RCC 7860 (cell line): ENCODE measurements at places on chromosomes 5 and 9.
A peak's percentile ranks its signal among the peaks of the same experiment; 100 is the strongest.

DNA sequence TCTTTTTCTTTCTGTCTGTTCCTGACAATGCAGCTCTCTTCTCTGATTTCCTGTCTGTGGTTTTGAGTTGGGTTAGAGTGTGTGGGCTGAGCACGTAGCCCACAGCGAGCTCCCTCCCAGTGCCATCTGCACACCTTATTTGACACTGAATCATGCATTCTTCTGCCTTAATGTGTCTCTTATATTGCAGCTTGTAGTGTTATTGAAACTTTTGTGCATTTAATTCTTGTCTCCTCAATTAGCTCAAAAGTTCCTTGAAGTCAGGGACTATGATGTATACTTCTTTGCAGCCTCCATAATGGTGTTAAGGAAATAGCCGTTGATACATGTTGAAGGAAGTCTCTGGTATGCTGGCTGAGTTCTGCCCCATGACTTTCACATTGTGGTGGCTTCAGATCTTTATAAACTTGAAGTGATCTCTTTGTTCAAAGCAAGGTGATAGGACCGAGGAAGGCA is 576.2 kb upstream of the CLINT1 start:
- DNase-seq: peak; percentile 71

- DNase-seq: peak; percentile 39
These were observed 1.1 kb downstream of the RICTOR start for GRCh38 chr5:39072925-39073766.

- no peak for DNase-seq
These were observed 119.2 kb upstream of the ICE1 start for GRCh38 chr5:5303242-5303641.

GRCh38 chr9:121305269-121305994 is 37.5 kb downstream of the GSN start:
- no peak for DNase-seq

DNA sequence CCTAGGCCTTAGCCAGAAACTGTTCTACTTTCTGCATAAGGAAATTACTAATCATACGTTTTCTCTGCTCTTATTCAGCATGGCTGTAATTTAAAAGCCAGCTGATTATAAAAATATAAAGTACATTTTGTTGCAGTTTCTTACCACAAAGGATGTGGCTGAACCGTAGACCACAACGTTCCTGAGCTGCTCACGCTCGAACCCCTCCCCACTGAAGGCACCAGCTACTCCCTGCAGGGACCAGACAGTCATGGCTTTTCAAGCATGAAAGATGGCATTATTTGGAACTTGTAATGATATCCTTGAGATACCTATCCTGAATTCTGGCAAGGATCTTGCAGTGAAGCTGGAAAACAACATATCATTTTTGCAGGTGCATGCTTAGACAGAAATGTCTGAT is 91.8 kb upstream of the DMRT1 start:
- peak; percentile 15 for DNase-seq

- no peak for DNase-seq
These were observed 330.0 kb downstream of the ARRDC3 start for GRCh38 chr5:91052977-91053740.

- no peak for DNase-seq
These were observed 13.1 kb downstream of the RPS23 start for GRCh38 chr5:82265047-82265446.

DNA sequence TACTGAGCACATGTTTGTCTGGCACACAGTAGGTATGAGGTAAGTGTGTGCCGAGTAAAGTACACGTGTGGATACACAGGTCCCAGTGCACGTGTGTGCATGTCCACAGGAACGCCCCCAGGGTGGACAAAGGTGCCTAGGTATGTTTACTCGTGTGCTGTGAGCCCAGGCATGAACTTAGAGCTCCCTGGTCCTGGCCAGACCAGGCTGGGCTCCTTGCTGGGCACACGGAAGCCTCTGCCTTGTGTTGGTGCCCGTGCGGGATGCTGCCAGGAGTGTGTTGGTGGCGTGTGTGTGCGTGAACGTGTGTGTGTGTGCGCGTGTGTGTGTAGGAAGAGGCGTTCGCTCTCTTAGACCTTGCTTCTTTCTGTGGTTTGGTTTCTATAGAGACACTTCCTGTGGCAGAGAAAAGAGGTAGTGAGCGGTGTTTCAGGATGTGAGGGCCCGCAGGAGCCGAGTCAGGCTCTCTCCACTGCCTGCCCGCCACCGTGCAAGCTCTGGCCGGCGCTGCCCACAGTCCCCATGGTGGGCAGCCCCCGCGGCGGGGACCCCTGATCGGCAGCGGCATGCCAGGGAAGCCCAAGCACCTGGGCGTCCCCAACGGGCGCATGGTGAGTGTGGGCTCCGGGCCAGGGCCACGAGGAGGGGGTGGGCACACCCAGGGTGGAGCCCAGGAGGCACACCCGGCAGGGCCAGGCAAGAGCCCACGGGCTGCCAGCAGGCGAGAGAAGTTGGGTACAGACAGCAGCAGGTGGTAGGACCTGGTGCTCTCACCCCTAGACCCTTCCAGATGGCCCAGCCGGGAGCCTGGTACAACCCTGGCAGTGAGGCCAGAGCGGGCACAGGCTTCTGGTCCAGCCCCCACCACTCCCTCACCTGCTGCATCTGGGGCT is at the start of gene RGS14:
TSS of gene RGS14 (plus strand) at position 466 of the 893 bp plus-strand sequence. CDS start at position 567, 101 bp downstream.
- DNase-seq: peak; percentile 67
